Stimulated activated CD8-positive, alpha-beta memory T cell treated with anti-CD3 and anti-CD28 coated beads, Interleukin-4, amount 100 ng/mL, for 4 hours (primary cell): ENCODE measurements at places on chromosomes 6 and 20.

DNA sequence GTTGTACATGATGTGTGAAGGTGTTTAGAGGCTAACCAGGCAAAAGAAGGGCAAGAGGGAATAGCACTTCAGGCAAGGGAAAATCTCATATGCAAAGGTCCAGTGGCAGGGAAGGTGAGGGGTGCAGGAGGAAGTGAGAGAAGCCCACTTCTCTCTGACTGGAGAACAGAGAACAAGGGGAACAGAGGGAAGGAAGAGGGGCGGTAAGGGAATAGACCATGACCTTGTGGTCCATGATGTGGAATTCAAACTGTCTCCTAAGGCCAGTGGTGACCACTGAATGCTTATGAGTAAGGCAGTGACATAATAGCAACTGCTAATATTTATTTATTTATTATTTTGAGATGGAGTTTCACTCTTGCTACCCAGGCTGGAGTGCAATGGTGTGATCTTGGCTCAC, 20.6 kb upstream of the SLC9A8 start:
- DNase-seq: no peak

DNA sequence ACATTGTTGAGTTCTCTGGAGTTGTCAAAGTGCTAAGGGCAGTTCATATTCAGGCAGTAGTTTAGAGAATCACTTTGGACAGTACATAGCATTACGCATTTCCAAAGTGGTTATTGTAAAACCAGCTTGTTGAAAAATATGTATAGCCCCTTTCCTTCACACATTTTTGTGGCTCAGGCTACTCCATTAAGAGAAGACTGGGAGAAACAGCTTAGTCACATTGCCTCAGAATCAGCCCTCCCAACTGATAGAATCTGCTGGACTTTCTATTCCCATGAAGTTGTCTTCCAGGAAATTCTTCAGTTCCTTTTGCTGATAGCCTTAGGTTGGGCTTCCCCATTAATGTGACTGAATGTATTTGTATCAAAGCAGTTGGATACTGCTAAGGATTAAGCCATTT, 39.5 kb upstream of the HDGFL1 start:
- no peak for DNase-seq

DNA sequence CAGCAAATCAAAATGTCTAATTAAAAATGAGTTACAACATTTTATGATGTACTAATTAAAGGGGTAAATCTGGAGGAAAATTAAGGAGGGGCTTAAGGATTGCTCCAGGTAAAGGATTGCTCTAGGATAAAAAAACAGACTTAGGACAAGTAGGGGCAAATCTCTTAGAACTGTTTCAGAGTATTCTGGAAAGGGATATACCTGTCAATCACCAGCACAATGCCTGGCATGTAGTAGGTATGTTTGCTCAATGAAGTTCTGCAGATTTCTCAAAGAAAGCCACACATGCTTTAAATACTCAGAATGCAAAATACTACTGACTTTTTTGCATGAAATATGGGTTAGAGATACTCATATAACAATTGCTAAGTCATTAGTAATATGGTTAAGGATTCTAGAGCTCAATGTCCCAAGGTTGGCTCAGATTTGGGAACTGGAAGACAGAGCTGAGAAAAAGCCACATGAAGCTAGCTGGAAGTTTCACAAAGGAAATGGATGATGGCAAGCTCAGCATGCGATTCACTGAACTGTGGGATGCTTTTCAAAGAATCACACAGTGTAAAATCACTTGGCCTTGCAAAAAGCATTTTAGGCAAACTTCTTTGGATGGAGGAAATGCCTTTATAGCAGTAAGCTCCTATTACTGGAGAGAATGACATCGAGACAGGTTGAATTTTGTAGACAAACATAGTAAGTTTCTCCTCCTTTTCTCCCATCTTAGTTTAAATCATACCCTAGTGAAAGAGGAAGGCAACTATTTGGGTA, 72.8 kb downstream of the MAP3K5 start:
- DNase-seq: no peak

- DNase-seq: no peak
These were observed 79.7 kb upstream of the FOXP4 start for GRCh38 chr6:41466437-41466990.

DNA sequence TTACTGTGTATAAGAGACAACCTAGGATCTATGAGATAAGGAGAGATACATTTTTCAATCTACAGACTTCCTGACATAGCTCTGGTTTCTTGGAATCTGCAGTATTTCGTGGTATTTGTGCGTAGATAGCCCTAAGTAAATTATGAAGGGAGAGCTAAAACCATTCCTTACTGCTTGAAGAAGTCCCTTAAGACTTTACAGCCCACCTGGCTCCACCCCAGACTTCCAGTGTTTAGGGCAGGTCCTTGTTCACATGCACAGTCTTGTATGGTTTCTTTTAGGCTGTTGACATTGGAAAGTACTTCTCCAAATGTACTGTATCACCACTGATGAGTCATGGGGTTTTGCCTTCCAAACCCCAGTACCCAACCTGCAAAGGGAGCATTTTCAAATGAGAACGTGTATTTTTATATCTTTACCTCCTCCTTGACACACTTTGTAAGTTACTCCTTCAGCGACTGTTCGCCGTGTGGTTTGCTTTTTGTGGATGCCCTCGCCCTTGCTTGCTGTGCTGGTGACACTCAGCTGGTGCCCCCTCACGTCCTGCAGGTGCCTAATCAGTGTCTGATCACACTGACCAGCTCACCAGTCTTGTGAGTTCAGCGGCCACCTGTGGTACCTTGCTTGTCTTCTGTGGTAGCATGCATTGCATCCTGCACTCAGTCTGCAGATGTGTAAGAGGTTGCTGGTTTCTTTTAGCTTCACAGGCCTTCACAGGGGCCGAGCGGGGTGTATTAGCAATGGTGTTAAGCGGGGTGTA, 73.3 kb downstream of the IGF2R start:
- no peak for DNase-seq

DNA sequence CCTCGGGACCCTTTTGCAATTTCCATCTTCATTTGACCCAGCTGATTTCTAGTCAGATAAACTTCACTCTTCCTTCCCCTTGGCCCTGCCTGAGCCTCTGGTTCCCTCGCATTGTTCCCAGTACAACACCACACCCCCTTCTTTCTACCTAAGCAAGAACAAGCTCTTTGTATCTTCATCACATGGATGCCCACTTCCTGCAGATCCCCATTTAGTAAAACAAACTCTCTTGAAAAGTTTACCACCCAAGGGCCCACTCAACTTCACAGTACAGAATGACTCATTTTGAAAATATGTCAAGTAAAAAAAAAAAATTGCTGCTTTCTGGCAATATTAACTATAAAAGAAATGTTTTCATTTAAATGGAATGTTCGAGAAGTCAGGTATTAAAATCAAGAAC, 5.2 kb downstream of the FAXC start:
- DNase-seq: no peak

DNA sequence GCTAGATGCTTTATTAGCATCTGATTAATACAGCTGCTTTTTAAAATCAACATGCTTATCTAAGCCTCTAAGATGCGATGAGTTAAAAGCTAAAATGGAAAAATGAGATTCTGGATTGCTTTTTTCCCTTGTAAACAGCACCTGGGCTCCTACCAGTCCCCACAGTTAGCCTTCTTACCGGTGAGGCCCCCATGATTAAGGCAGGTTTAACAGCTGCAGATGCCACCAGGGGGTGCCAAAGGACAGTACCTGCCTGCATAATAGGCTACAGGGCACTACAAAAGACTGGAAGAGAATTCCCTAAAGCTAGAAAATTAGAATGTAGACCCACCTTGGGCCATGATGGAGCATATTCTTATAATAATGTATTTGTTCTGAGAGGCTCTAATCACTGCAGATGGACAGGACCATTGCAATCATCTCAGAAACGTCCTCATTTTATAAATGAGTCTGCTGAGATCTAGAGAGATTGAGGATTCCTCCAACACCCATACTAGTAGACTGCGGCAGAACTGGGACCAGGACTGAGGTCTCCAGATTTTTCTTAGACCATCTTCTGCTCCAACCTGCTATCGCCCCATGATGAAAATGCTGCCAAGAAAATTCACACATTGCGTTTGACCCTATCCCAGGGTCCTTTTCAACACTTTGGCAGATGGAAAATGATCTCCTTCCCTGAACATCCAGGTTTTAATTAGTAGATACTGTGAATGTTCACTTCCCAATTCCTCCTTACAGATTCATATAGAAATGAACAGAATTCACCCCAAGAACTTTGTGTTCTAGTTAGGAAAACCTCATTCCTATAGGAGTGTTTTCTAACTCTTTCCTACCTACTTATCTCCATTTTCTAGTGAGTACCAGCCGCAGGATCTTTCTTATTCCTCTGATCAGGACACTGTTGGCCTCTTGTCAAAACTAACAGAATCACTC, 148.8 kb downstream of the RPS12 start:
- DNase-seq: peak; percentile 1

DNA sequence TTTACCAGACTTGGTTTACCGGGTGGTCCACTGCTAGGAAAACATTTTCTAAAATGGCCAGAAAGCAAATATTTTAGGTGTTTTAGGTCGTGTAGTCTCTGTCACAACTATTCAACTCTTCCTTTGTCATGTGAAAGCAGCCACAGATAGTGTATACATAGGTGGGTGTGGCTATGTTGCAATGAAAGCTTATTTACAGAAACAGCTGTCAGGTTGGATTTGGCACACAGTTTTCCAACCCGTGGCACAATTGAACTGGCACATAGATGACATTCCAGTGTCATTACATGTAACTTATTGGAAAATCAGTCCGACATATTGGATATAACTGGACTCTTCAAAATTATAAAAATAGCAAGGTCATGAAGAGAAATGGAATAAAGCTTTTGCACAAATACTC, 68.9 kb upstream of the KCNQ5 start:
- no peak for DNase-seq

- no peak for DNase-seq
These were observed 3.7 kb downstream of the CSNK2A1 start for GRCh38 chr20:539848-540247.

GRCh38 chr6:161169035-161169434, 104.8 kb downstream of the AGPAT4 start:
- no peak for DNase-seq

DNA sequence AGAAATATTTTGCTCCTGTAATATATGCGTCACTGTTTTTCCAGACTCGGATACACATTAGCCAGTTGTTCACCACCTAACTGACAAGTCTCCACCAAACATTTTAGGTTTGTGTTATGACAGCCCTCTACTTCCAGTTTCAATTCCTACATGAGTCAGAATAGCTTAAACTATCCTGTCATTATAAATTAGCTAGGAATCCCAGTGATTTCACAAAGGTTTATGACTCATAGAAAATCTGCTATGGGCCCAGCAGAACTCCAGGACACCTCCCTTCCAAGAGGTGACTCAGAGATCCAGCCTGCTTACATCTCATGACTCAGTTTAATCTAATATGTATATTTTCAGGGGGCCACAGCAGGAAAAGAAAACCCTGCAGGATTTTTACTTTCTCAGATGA, 17.4 kb upstream of the PLCB4 start:
- DNase-seq: no peak

DNA sequence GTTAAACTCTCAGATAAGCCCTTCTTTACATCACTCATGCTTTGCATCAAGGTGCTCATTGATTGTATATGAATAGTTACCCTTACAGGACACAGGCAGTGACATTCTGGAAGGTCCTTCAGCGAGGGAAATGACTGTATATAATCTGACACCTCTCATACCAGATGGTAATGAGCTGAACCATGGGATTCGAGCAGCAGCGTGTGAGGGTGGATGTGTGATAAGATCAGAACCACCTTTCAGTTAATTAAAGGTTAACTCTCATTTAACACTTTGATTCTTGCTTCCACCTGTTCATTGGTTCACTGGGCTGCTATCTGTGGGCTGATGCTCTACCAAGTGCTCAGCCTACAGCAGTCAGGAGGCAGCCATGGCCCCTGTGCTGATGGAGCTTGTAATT, 24.2 kb downstream of the NEDD9 start:
- no peak for DNase-seq

GRCh38 chr6:147829835-147830234, 321.3 kb downstream of the SAMD5 start:
- DNase-seq: no peak
